ENCODE measurements at places on chromosomes 12 and 14.

- DNase-seq = no peak
Observed at GRCh38 chr12:75661908-75662307, 150.5 kb upstream of the KRR1 start.

- no peak for DNase-seq
Observed at GRCh38 chr12:121532503-121533393, 48.1 kb downstream of the KDM2B start.

DNA sequence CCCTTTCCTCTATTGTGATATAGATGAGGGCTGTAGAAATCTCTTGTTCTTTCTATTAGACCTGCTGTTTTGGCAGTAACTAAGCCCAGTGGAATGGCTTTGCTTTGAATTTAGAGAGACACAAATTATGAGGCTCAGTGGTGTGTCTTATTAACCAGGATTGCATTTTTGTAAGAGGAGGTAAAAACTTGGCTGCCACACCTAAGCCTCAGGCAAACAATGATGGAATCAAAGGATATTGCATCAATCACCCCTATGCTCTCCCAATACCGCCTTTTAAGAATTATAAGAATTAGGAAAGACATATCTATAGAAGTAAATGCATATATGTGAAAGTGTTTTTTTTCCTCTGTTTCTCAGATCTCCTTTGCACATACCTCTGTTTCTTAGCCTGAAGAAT, 63.3 kb downstream of the ACSS3 start:
- no peak for DNase-seq

DNA sequence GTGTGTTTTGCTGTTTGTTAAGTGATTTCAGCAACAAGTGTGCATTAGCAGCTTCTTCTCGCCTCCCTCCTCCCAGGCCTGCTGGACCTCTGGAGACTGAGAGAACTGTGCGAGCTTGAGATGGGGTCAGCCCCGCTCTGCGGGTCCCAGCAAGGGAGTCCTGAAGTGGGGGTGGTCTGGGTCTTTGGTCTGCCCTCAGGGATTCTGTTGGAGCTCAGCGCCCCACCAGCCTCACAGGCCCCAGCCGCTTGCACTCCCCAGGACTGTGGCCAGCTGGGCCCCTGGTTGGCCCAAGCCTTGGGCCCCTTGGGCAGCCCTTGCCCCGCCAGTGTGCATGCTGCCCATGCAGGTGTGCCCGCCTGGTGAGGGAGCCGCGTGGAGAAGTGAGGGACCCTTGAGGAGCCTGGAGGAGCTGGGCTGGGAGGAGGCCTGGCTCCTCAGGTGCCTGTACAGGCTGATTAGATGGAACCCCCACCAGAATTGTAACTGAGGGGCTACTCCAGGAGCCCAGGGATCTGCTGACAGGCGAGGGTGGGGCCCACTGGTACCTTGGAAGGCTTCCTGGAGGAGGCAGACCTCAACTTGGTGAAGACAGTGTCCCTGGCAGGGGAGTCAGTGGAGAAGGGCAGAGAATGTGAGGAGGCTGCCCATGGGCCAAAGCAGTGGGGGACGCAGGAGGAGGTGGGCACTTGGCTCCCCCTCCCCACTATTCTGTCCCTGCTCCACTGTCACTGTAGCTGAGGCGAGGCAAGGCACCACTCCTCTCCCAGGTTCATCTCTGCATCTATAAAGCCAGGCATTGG, 56.7 kb downstream of the BEGAIN start:
- DNase-seq = no peak

GRCh38 chr12:71445071-71445470, 5.5 kb downstream of the LGR5 start:
- no peak for DNase-seq

Measured in NCI-H2081 (cell line).